ENCODE measurements at places on chromosomes 6 and 20.

DNA sequence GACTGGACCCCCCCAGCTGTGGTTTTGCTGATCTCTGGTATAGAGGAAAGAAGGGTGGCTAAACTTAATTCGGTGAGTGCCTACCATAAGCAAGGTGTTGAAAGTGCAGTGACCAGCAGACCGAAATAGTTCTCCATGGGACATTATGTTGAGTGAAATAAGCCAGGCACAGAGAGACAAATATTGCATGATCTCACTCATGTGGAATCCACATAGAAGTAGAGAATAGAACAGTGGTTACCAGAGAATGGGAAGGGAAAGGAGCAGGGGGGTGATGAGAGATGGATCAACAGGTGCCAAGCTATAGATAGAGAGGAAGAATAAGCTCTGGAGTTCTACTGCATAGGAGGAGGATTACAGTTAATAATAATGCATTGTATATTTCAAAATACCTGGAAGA lies 9.7 kb upstream of the GCNT2 start:
- DNase-seq: no peak

GRCh38 chr6:26290941-26291340 lies 74.1 kb upstream of the BTN3A2 start:
- no peak for DNase-seq

DNA sequence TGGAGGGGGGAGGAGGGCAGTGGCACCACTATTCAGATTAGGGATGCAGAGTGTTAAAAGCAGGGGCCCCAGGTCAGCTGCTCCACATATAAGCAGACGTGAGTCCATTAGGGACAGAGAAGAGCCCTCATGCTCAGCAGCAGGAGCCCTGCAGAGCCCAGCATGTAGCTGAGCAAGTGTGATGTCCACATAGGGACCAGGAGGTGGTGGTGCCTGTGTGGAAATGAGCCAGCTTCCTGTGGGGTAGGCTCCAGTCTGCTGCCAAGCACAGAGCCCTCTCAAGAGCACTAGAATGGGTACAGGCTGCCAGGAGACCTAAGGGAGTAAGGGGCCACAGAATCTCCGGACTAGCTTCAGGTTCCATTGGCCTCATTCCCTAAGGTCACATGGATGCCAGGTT lies 57.9 kb upstream of the MLN start:
- no peak for DNase-seq

- DNase-seq: peak; percentile 36
These were observed 809 bp downstream of the SRPK1 start for GRCh38 chr6:35919827-35920751.

DNA sequence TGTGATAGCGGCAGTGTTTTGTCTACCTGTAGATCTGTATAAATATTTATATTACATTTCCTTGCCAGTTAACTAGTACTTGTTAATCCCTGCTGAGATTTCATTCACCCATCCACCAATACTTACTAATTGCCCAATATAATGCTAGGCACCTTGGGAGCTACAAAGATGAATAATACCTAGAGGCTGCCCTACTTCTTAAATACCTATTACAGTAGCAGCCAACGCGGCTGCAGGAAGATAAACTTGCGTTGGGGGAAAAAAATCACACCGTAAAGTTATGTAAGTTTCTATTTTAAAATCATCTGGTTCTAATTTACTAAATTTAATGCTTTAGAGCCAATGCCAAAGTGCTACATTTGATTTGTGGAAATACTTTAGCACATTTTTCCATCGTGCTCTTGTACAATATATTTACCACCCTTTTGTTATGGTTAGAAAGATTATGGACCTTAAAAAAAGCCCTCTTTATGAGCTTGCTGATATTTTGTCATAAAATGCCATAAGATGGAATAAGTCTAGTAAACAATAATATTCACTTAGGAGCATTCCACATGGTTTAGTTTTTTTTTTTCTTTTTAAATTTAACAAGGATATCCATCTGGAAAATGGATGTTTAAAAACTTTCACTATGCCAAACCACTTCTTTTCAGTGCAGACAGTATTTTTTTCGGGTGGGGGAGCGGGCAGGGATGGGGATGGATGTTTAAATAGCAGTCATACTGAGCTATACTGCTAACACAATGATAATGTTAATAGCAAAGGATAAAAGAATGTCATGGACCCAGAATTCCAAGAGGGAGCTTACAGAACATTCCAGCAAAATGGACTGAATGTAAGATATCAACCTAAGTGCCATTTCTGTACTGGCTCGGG lies 13.2 kb upstream of the NEDD9 start:
- DNase-seq: no peak

DNA sequence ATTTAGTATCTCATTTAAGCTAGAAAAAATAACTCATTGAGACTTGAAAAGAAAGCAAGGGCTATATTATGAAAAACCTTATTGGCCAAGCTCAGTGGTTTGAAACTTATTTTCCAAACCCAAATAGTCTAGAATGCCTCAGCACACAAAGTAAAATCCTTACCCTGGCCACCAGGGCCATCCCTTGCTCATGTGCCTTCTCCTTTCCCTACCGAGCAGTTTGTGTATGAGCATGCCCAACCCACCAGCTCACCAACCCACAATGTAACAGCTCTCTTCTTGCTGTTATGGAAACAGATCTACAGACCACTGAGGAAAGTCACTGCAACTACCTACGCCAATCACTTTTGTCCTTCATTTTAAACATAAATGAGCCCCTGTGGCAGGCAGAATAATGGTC lies 79.6 kb upstream of the CARMIL1 start:
- no peak for DNase-seq

- DNase-seq: no peak
These were observed 16.1 kb upstream of the ZNF292 start for GRCh38 chr6:87139236-87139635.

DNA sequence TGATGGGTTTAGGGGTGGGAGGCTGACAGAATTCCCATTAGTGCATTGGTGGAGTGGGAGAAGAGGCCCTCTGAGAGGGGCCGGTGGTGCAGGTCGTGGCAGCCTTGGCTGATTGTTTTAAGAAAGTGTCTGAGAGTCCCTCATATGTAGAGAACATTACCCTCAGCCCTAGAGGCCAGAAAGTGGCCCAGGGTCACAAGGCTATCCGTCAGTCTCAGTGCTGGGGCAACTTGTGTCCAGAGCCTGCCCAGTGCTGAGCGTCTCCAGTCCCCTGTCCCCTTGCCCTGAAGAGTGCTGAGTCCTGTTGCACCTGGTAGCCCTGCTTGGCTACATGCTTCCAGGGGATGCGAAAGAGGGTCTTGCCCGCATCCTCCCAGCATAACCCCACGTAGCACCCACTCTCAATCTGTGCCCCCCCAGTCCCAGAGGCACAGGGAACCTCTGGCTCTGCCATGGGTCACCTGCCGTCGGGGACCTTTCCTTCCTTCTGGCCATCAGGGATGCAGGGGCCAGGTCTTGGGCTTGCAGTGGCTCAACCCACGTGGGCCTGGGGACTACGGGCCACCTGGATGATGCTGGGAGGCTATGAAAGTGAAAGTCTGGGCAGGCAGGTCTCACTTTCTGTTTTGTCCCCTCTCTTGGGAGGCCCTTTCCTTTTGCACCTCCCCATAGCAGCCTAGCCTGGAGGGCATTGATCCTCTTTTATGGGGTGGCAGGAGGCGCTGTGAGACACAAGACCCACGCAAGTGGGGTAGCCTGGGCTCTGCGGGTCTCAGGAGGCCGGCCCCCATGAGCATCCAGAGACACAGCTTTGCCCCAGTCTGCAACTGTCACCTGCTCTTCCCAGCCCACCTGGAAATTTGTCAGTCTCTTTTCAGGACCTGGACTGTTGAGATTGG lies 12.2 kb downstream of the DUSP15 start:
- DNase-seq: no peak

DNA sequence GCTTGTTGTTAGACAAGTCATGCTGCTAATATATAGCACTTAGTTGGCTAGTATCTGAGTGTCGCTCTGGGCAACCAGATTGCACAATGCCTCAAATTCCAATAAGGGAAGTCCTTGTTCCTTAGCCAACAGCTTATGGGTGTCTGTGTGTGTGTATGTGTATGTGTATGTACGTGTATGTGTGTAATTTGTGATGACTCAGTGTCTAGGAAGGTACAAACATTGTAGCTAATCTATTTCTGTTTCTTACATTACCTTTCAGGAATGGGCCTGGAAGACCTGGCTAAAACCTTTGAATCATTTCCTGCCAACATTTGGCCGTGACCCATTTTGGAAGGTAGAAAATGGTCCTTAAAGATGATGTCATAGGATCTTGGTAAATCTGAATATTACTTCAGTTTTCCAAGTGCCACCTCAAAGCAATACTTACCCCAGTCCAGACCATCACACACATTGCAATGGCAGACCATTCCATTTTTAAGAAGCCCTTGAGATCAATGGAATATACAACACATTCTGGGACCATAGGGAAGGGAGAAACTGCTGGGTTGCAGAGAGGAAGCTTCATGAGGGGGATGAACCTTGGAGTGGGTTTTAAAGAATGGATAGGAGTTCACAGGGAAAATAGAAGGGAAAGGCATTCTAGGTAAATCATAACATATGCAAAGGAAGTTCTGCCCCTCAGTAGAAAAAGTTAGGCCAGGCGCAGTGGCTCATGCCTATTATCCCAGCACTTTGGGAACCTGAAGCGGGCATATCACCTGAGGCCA lies 25.1 kb downstream of the NEDD9 start:
- DNase-seq: no peak

DNA sequence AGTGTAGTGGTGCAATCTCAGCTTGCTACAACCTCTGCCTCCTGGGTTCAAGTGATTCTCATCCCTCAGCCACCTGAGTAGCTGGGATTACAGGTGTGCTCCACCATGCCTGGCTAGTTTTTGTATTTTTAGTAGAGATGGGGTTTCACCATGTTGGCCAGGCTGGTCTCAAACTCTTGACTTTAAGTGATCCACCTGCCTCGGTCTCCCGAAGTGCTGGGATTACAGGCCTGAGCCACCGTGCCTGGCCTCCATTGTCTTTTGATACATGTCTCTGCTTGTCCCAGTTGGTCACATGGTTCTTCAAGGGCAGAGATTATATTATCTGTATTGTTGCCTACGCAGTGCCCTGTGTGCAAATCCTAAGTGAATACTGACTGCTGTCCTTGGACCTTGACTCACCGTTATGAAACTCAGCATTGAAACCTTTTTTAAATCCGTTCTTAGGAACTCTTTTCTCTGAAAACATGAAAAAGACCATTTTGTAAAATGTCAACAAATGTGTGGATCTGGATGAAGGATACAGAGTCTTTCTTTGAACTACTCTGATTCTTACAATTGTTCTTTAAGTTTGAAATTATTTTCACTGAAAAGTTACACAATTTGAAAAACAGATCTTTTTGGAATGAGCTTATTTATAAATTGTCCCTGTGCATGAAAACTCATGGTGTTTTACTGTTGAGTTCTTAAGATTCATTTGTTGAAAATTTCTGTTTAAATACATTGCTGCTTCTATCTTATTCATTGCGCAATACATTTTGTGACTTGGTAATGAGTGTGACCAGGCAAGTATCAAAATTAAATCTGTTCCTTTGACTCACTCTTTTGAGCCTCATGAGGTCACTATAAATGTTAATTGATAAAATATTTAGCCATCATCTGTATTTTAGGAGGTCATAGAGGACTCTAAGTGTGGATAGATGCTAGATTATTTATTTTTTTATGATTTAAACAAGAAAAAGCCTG lies 293.5 kb downstream of the UTRN start:
- no peak for DNase-seq

- DNase-seq: no peak
These were observed 36.4 kb downstream of the RRBP1 start for GRCh38 chr20:17645546-17646208.

- DNase-seq: no peak
These were observed 112.9 kb downstream of the JARID2 start for GRCh38 chr6:15358579-15359327.

DNA sequence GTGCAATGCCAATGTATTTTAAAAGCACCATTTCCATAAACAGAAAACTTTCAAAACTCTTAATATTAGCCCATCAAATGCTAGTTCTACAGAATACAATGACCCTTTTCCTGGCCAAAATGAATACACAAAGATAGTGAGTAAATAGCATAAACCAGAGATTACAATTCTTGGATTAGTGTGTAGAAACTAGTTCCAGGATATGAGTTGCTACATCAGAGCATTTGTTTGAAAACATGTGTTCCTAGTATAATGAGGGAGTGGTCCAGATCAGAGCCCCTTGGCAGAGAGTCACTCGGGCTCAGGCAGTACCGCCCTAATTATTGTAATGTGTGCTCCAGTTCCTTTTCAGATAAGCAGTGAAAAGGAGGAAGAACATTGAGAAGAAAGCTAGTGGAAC lies 63.7 kb upstream of the COL21A1 start:
- no peak for DNase-seq

DNA sequence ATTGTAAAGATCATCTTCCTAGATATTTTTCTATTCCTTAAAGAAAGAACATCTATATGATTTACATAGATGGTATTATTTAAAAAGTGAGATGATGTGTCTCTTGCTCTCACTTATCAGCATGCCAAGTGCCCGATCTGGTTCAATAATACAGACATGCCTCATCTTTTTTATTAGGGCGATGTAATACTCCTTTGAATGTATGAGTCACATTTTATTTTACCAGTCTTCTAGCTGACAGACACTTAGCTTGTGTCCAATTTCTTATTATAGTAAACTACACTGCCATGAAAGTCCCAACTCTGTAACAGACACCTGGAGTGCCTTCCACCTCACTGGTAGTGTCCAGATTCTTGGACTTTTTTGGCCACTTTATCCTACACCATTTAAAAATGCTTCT lies 586.6 kb upstream of the BTBD3 start:
- DNase-seq: no peak

DNA sequence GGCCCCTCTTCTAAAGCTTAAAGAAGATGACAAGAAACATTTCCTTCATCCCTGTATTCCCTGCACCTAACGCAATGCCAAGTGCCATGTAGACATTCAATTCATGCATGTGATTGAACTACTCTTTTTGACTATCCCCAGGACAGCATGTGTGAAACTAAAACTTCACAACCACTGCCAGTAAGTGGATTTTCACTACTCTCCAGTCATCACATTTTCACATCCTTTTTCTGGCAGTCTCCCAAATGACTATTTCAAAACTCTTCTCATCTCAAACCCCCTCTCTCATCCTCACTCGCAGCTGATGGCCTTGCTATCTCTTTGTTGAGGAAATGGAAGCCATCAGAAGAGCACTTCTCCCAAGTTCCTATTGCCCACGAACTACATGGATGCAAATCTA lies 122.6 kb downstream of the OPRM1 start:
- no peak for DNase-seq

- DNase-seq: no peak
These were observed 13.8 kb downstream of the RNF144B start for GRCh38 chr6:18400831-18401446.
